ENCODE measurements at places on chromosomes 13 and 19. TPM values are rescaled to one million over a fixed set of nuclear protein-coding genes. Genes with fewer than 3 reads are reported as not detected.

Gene PCCA
- 122 TPM for total RNA-seq

Gene ZNF491
- 10.9 TPM for total RNA-seq

Gene GRK1
- total RNA-seq: 0.12 TPM

Gene IZUMO2
- total RNA-seq: not detected

Gene TMEM238
- total RNA-seq: 0.83 TPM

Gene CABP5
- not detected for total RNA-seq

Gene ALOX5AP
- 40.6 TPM for total RNA-seq

Gene NANOS2
- total RNA-seq: not detected

Gene DACT3
- 0.29 TPM for total RNA-seq

Gene TPTE2
- not detected for total RNA-seq

Gene BRSK1
- total RNA-seq: 12.0 TPM

Gene SYDE1
- 28.2 TPM for total RNA-seq

Gene TDRD12
- total RNA-seq: not detected

Gene PSG2
- not detected for total RNA-seq

Gene CCDC159
- total RNA-seq: 10.2 TPM

Gene PSG6
- total RNA-seq: not detected

Gene RAB20
- total RNA-seq: 0.77 TPM

Gene ADGRE2
- 0.88 TPM for total RNA-seq

Gene RDH8
- total RNA-seq: not detected

Gene ZNF429
- 3.3 TPM for total RNA-seq

Gene DCT
- total RNA-seq: not detected

Gene C5AR1
- 8.0 TPM for total RNA-seq

Gene MCOLN1
- total RNA-seq: 24.7 TPM

Gene ZNF729
- not detected for total RNA-seq

Gene PPP1R13L
- total RNA-seq: 2.9 TPM

Gene CEACAM1
- total RNA-seq: 0.51 TPM

Gene IQCN
- total RNA-seq: 2.1 TPM

Gene LILRA1
- 0.21 TPM for total RNA-seq

Gene NALCN
- 13.2 TPM for total RNA-seq

Gene MVB12A
- total RNA-seq: 12.6 TPM

Gene KIR2DL1
- total RNA-seq: not detected

Gene IL4I1
- not detected for total RNA-seq

Gene PDE4C
- total RNA-seq: not detected

All from uterus (tissue), 4 donors.